Activated CD4-positive, CD25-positive, alpha-beta regulatory T cell (primary cell): ENCODE measurements at places on chromosomes 7 and 10.

- no peak for DNase-seq
Measured at GRCh38 chr10:14648946-14649345, 125.8 kb downstream of the FAM107B start.

- no peak for DNase-seq
Measured at GRCh38 chr10:23417254-23417653, 21.6 kb upstream of the OTUD1 start.

- DNase-seq, result no peak
Measured at GRCh38 chr10:50807851-50808776, 68.4 kb downstream of the ASAH2B start.

DNA sequence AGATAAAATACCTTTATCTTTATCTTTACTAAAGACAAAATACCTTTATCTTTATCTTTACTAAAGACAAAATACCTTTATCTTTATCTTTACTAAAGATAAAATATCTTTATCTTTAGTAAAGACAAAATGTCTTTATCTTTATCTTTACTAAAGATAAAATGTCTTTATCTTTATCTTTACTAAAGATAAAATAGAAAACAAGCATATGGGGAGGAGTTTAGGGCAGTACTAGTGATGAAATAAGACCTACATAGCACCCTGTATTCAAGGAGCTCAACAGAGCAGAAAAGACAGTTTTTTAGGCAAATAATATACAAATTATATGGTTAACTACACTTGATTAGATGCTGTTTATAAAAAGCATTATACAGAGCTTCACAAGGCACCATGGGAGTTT, 19.3 kb downstream of the ANKRD22 start:
- DNase-seq, result no peak

- DNase-seq, result no peak
Measured at GRCh38 chr7:2567679-2568278, 9.0 kb downstream of the IQCE start.

GRCh38 chr10:27611236-27611635, 107.1 kb downstream of the RAB18 start:
- DNase-seq, result no peak

DNA sequence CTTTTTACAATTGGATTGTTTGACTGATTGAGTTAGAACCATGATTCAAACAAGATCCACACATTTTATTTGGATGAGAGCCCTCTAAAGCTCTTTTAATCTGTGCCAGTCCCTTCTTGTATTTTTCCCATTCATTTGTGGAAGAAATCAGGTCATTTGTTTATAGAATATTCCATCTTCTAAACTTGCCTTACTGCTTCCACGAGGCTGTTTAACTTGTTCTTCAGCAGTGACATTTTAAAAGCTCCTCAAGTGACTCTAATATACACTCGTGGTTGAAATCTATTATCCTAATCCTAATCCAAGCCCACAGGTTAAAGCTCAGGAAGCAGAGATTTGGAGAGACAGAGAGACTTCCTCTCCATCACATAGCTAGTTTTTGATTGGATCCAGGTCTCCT, 155.4 kb upstream of the SVIL start:
- no peak for DNase-seq

DNA sequence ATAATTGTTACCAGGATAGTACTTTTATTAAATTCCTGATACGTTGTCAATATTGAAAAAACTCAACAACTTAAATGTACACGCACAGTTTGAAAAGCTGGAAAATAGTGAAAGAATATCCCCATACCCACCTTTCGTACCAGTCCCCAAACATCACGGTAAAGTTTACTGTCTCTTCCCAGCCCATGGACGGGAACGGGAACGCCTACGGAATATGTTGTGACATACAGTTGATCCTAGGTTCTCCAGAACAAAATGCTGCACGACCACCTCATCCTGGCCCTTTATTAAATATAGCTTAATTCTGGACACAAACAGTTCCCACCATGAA, 527 bp upstream of the BCAP29 start:
- no peak for DNase-seq

GRCh38 chr7:101707587-101707986, 78.5 kb upstream of the MYL10 start:
- no peak for DNase-seq

- DNase-seq, result no peak
Measured at GRCh38 chr7:95596198-95597063, at the start of gene PDK4. PDK4 (minus strand) TSS chr7:95596516; CDS start chr7:95596293, 223 bp downstream.

GRCh38 chr7:75650062-75650461, 88.7 kb downstream of the HIP1 start:
- no peak for DNase-seq

- no peak for DNase-seq
Measured at GRCh38 chr7:95267754-95268153, 56.6 kb downstream of the PON1 start.

DNA sequence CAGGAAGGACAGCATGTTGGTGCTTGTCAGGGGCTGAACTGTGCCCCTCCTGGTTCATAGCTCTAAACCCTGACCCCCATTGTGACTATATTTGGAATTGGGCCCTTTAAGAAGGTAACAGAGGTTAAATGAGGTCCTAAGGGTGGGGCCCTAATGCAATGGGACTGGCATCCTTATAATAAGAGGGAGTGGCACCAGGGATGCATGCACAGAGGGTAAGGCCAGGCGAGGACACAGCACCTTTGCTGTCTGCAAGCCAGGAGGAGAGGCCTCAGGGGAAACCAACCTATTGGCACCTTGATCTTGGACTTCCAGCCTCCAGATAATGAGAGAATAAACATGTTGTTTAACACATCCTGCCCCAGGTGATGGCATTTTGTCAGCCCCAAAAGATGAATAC, 61.3 kb upstream of the EBF3 start:
- DNase-seq, result no peak

DNA sequence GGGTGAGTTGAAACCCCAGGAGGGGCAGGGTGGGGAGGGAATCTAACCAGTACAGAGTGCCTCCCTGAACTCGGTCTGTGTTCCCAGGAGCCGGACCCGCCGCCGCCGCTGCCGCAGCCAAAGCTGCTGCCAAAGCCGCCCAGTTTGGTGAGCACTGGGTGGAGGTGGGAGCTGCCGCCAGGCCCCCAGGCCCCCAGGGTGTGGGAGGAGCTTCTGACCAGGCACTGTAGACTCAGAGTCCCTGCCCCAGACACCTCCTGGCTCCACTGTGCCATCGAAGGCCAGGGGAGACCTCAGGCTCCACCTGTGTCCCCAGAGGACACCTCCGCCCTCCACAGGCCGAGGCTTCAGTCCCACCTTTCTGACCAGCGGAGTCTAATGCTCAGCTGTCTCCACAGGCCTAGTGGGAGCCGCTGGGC, 20.4 kb upstream of the LIMK1 start:
- no peak for DNase-seq

DNA sequence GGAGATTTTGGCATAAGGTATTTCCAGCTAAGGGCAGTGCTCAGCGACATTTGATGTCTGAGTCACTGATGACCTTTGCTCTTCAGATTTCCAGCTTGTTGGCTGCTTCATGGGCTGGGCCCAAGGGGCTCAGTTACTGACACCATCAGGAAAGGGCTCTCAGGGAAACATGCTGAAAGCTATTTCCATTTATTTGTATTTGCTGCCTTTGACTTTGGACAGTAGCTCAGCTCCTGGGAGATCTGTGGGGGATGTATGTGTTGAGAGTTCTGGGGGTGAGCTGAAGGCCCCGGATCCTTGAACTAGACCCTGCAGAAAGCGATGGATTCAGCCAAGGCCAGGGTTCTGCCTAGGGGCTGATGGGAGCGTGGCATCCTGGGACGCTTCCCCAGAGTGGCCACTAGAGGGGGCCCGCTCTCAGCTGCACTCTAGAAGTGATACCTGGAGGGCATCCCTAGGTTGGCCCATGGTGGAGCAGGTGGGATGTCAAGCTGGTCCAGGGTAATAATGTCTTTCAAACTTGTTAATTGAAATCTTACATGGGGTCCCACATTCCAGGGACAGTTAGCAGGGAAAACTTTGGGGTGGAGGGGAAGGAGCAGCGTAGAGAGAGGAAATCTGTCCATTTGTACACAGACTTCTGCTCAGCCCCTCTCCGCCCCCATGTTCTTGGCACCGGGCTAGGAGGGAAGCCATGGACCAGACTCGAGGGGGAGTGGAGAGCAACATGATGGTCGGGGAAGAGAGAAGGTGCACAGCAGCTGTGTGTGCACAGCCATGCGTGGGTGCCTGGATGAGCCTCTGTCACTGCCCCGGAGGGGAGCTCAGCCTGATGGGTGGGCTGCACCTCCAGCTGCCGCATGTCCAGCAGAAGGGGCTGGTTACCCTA, 3.0 kb upstream of the BTBD16 start:
- no peak for DNase-seq

GRCh38 chr10:125201108-125201524, 40.8 kb upstream of the CTBP2 start:
- no peak for DNase-seq

DNA sequence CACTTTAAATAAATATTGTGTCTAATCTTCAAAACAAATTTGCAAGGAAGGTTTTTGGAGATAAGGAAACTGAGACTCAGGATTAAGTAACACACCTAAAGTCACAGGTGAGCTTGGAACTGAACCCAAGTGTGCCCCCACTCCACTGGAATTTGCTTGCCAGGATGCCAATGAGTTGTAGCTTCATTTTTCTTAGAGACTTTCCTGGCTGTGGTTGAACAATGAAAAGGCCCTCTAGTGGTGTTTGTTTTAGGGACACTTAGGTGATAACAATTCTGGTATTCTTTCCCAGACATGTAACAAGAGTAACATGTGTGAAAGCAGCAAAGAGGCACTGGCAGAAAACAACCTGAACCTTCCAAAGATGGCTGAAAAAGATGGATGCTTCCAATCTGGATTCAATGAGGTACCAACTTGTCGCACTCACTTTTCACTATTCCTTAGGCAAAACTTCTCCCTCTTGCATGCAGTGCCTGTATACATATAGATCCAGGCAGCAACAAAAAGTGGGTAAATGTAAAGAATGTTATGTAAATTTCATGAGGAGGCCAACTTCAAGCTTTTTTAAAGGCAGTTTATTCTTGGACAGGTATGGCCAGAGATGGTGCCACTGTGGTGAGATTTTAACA, 1.5 kb downstream of the IL6 start:
- DNase-seq, result no peak

DNA sequence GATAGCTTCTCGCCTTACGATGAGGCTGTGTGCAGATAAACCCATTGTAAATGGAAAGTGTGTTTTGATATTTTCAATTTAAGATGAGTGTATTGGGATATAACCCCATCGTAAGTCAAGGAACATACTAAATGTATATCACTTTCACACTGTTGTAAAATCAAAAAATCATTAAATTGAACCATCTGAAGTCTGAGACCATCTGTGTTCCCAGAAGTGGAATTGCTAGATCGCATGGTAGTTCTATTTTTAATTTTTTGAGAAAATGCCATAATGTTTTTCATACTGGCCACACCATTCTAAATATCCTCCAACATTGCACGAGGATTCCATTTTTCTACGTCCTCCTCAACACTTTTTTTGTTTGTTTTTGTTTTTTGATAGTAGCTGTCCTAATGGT, 209.1 kb upstream of the MTPN start:
- no peak for DNase-seq

- DNase-seq, result no peak
Measured at GRCh38 chr7:22920672-22921071, 93.3 kb downstream of the HYCC1 start.

DNA sequence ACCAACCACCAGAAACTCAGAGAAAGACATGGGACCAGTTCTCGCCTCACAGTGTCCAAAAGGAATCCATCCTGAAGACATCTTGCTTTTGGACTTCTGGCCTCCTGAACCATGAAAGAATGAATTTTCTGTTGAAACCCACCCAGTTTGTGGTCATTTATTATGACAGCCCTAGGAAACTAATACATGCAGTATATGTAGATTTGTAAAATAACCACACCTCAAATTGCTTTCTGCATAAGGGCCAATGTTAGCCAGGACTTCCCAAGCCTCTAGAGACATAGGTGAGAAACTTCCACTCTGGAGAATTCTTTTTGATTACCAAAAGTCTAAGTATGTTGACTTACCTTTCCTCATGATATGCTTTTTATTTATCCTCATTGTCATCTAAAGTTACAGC, 210.5 kb upstream of the SP4 start:
- no peak for DNase-seq

DNA sequence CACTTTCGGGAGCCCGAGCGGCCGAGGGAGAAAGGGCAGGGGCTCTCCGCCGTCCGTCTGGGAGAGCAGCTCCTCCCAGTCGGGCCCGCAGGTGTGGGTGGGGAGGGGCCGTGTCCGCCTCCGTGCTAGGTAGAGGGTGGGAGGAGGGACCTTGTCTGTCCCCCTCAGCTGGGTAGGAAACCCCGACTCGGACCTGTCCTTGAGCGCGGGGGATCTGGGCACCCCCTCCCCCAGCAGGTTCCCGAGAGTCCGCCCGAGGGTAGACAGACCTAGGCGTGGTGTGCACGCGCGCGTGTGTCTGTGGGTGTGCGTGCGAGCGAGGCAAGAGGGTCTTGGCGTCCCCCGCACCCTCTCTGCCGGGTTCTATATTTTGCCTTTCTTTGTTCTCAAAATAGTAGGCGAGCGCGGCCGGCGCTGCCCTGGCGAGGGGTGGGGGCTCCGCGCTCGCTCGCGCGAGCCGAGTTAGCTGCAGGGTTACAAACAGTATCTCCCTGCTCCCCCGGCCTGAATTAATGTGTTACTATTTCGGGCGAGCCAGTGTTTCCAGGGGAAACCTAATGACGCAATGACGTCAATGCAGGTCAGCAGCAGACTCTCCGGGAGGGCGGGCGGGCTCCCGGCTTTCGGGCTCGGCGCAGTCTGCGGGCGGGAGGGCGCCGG, 73.9 kb upstream of the LEP start:
- no peak for DNase-seq

DNA sequence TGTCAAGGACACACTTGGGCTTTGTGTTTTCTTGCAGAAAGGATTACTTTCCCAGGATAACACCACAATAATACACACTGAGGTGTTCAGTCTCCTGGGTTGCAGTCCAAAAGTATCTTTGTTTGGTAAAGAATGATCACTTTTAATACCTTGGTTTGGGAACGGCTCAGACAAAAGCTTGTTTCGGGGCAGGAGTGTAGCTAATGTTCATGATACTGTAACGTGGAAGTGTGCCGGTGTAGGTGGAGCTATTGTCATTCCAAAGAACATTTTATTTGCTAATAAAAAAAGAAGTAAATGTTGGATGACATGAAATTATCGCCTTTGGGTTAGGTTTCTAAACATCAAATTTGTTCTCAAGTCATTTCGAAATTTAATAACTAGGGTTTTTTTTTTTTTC, 1.2 kb downstream of the EIF4H start:
- no peak for DNase-seq

- DNase-seq, result no peak
Measured at GRCh38 chr10:77156406-77156879, 481.2 kb downstream of the KCNMA1 start.

GRCh38 chr7:47944536-47945260, 3.6 kb downstream of the PKD1L1 start:
- no peak for DNase-seq

- no peak for DNase-seq
Measured at GRCh38 chr10:12594448-12594944, 245.1 kb downstream of the CAMK1D start.

DNA sequence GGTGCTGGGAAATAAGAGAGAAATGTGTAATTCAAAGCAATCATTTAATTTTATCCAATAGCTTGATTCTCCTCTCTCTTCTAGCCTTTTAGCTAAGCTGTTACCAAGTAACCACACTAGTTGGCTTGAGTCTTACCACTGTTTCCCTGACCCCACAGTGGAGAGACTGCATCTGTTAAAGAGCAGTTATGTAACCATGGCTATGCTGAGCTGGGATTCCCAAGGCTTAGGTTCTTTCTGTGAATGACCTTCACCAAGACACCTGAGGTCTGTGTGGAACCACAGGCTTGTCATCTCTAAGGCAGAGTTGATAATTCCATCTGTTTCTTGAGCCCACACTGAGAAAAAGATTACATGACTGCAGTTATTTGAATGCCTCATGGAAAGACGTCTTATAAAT, 47.7 kb upstream of the ATRNL1 start:
- DNase-seq, result no peak

- no peak for DNase-seq
Measured at GRCh38 chr7:68381731-68382130, 1216.5 kb upstream of the AUTS2 start.
